ENCODE measurements at places on chromosomes 7 and 10. TPM values are rescaled to one million over a fixed set of nuclear protein-coding genes. Genes with fewer than 3 reads are reported as not detected.

GRCh38 chr7:87452279-87452678 lies 23.2 kb downstream of the ABCB4 start:
- no peak for DNase-seq

GRCh38 chr7:129439963-129440625 lies 5.9 kb downstream of the STRIP2 start:
- no peak for DNase-seq

DNA sequence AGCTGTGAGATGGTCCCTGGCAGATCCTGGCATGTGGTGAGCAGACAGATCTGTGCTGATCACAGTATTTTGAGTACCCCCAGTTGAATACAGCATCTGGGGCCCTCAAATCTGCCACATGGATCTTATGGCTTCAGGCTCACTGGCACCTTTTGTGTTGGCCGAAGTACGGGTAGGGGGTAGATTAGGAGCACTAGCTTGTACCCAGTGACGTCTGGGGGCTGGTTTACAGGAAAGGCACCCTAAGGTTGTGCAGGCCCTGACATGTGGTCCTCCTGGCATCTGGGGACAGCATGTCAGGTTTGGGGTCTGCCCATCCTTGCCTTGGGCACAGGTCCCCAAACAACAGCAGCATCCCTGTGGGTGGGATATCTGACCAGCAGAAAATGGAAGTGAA lies 53.2 kb downstream of the SYPL1 start:
- DNase-seq = no peak

DNA sequence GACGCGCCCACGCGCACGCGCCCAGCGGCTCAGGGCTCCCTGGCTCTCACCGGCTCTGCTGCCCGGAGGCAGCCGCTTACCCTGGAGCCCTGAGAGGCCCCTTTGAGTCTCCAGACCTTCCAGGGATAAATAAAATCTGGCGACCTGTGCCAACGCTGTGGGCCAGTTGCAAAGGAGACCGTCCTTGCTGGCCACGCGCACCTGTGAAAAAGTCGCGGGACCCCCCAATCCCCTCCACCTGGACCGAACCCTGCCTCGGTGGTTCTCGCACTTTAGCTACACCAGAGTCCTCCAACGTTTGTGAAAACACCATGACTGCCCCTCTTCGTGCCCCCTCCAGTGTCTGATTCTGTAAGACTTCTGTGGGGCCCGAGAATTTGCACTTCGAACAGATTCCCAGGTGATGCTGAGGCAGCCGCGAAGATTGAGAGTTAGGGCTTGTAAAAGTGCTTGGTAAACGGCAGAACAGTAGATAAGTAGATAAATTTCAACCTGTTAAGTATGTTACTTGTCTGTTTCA lies 102.4 kb upstream of the SVIL start:
- no peak for DNase-seq

- DNase-seq = peak; percentile 83
Observed at GRCh38 chr10:103416436-103417147, 20.2 kb downstream of the PDCD11 start.

DNA sequence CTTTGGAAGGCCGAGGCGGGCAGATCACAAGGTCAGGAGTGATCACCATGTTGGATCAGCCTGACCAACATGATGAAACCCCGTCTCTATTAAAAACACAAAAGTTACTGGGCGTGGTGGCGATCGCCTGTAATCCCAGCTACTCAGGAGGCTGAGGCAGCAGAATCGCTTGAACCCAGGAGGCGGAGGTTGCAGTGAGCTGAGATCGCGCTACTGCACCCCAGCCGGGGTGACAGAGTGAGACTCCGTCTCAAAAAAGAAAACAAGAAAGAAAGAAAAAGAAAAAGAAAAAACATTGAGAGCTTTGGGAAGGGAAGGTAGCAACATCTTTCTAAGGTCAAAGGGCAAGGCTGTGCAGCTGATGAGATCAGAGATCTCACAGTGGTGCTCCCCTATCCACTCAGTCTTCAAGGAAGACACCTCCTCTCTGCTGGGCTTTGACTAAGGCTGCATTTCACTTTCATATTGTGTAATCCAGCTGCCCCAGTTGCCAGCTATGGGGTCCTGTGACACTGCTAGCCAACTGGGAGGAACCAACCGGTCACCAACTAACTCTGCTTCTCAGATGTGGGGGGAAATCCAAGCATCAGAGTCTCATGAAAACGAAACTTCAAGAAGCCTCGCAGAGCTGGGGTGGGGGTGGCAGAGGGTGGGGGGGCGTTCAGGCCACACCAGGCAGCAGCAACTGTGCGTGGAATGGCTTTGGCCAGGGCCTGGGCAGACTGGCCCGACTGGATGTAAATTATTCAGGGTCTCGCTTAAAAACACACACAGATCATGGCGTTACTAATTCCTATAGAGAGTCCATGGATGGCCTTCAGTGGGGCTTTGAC lies 1.5 kb downstream of the IL15RA start:
- DNase-seq = peak; percentile 79

- DNase-seq = no peak
Observed at GRCh38 chr10:131911451-131911850, 10.6 kb downstream of the PPP2R2D start.

GRCh38 chr7:98251231-98251600 lies 816 bp downstream of the TECPR1 start:
- peak; percentile 14 for DNase-seq

DNA sequence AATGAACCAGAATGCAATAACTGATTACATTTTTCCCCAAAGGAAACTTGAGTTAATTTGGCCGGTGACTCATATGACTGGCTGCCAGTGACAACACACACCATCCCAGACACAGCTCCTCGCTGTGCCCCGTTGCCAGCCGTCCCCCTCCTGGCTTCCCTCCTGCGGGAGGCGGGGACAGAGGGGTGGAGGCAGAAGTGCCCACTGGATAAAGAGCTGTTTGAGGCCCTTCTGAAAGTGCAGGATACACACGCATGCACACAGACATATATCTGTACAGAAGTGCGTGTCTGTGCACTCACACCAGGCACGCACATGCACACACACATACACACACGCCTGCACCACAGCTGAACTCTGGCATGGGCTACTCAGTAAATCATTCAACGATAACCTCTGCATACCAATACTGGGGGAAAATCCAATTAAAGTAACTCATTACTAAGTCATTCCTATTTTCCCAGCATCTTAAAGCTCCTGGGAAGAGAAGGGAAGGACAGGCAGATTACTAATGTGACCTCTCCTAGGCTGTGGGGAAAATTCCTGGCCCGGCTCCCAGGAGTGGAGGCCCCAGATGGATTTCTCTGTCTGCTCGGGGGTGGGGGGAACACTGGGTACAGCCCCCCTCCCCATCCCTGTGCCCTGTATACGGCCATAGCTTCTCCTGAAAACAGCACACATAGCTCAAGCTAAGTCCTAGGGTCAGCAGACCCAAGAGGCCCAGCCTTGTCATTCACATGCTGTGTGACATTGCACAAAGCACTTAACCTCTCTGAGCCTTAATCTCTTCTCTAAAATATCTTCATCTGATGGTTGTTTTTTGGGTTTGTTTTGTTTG lies 52.3 kb upstream of the MYL10 start:
- DNase-seq = peak; percentile 97

DNA sequence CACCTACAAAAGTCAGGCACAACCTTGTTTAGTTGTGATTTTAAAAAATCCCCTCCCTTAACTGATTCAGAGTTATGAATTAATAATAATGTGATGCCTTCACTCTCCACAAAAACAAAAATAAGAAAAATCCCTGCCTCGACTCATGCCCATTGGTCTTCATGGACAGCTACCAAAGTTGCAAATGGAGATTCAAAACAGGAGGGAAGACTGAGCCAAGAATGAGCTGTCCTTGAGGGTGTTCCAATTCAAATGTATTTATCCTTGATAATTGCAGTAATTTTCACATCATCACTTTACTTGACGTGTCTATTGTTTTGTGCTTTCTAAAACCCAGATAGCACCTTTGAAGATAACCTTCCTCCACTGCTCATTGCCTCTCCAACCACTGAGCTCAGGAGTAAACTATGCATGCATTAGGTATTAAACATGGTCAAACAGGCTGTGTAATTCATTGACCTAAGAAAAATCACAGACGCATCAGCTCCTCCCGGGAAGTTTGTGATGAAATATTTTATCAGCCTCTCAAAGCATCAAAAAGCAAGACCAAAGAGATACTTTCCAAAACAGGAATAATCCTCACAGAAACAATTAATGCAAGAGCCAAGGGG lies 712.7 kb upstream of the IGFBP3 start:
- no peak for DNase-seq

- peak; percentile 72 for DNase-seq
Observed at GRCh38 chr10:17029581-17030271, 99.9 kb downstream of the CUBN start.

GRCh38 chr10:30176776-30177533 lies 117.6 kb upstream of the JCAD start:
- DNase-seq = no peak

GRCh38 chr7:121278120-121279021 lies 50.4 kb upstream of the WNT16 start:
- peak; percentile 80 for DNase-seq

DNA sequence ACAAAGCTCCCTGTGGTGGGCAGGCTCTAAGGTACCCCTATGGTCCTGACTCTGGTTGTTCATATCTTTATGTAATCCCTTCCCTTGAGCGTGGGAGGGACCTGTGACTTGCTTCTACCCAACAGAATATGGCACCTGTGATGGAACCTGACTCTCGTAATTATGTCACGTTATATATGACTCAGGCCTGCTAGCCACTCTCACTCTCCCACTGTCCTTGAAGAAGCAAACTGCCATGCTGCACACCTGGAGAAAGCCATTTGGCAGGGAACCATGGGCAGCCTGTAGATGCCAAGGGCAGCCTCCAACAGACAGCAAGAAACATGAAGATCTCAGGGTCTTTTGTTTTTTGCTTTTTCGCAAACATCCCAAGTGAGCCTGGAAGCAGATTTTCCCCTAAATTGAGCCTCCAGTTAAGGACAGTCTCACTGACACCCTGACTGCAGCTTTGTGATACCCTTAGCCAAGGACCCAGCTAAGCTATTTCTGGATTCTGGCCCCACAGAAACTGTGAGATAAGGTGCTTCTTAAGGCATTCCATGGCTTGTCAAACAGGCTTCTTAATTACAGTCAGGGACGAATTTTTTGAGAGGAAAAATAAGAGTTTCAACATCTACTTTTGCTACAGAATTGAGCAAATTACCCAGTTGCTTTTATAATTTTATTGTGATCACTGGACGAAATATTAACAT lies 49.6 kb downstream of the IFIT5 start:
- no peak for DNase-seq

GRCh38 chr7:79452495-79453265 lies 787 bp downstream of the MAGI2 start:
- DNase-seq = peak; percentile 41

DNA sequence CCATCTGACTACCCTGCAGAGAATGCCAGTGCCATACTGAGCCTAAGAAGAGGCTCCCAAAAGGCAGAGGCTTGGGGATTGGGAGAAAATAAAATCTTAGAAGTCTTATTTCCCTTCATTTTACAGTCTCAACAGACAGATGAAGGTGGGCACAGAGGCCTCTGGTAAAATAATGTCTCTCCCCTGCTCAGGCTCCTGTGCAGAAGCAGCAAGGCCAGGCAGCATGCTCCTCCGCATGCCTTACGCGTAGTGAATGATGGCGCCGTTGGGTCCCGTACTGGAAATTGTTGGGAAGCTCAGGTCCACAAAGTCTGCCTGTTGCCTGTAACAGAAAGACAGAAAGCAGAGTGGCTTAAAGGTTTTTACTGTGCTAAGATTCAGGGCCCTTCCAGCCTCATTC lies 45.8 kb downstream of the XPNPEP1 start:
- DNase-seq = no peak

DNA sequence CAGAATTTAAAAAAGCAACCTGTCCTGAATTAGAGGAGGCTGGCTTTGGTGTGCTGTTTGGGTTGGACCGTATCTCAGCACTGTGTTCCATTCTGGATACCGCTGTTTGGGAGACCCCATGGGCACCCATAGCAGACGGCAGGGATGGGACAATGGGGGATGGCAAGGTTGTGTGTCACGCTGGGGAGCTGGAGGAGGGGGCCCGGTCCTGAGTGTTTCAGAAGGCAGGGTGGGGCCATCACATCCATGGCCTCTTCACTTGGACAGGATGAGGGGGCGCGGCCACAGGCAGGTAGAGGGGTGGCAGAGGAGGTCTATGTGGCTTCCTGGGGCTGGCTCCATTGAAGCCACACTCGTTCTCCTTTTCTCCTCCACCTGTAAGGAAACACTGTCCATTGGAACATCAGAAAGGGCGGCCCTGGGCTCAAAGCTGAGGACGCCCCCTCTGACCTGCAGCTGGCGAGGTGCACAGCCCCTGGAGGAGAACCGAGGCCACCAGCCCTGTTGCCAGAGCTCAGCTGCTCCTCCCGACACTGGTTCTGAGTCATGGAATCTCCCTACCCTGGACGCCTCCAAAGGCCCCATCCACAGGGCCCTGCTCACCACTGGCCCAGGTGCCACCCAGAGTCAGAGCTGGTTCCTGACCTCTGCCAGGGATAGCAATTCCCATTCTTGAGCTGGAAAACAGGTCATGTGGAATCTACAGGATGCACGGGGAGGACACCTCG lies 587.3 kb downstream of the DNAJB6 start:
- DNase-seq = no peak

DNA sequence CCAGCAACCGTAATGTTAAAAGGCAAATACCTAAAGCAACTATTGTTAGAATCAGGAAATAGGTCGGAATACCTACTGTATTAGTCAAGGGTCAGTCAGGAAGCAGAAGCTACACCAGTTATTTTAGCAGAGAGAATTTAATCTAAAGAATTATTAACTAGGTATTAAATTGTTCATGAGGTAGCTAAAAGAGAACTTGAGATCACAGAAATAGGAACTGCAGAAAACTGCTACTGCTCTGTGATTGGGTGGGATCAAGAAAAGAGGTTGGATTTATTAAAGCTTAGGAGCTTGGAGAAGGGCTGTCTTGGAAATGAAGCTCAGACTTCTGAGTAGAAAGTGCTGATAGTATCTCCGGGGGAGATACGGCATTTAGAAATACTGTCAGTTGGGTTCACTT lies 20.0 kb upstream of the ZNF438 start:
- peak; percentile 47 for DNase-seq

DNA sequence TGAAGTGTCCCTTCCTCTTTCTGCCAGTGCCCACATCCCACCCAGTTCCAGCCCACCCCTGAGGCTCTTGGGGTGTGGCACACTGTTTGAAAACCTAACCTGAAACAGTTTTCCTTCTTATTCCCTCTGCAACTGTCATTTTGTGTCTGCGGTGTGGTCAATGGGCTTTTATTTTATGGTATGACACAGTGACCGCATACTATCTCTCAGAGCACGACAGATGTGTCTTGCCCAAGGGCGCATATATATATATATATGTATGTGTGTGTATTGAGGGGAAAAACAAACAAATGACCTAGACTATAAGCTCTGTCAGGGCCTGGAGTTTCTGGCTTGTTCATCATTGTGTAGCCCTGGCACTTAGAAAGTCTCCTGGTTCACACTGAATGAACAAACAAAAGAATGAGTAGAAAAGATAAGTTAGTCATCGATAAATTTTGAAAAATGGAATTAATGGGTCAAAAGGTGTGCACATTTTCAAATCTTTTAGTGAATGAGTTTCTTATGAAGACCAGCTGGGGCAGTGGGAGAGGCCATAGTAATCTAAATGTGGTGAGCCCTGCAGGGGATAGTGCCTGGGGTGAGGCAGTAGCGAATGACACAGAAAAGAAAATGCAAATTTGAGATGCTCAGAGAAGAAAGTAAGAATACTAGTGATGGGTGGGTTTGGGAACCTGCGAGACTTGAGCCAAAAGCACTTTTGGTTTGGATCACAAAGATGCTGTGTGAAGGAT lies 198.4 kb downstream of the SNX10 start:
- no peak for DNase-seq

Gene ADAMTS14
- total RNA-seq = 2.9 TPM

Gene SEMA3C
- total RNA-seq = 421 TPM

Gene H2BK1
- not detected for total RNA-seq

Gene TAS2R38
- total RNA-seq = not detected

Gene CTAGE8
- 2.4 TPM for total RNA-seq

Gene GATA3
- total RNA-seq = not detected

Gene TDRD1
- 0.59 TPM for total RNA-seq

Gene RBM17
- total RNA-seq = 31.8 TPM

Gene LRRC61
- total RNA-seq = 1.8 TPM

Measured in osteoblast (primary cell).